ENCODE measurements at places on chromosomes 7 and 10. TPM values are rescaled to one million over a fixed set of nuclear protein-coding genes. Genes with fewer than 3 reads are reported as not detected.

The ERV3-1 gene
- 10.1 TPM for total RNA-seq

The BTBD16 gene
- total RNA-seq: not detected

The DENND2A gene
- total RNA-seq: under 0.01 TPM

The MMP21 gene
- total RNA-seq: not detected

The CUEDC2 gene
- 49.1 TPM for total RNA-seq

The HELLS gene
- 6.5 TPM for total RNA-seq

Data from smooth muscle cell of the umbilical artery (primary cell).